Activated T-cell treated with anti-CD3 and anti-CD28 coated beads for 4 hours (primary cell): ENCODE measurements at places on chromosomes 16 and 17.

GRCh38 chr17:67528751-67529436 lies 151.8 kb downstream of the PITPNC1 start:
- no peak for DNase-seq

GRCh38 chr17:39462631-39463375 lies 1.5 kb downstream of the CDK12 start:
- DNase-seq: no peak

DNA sequence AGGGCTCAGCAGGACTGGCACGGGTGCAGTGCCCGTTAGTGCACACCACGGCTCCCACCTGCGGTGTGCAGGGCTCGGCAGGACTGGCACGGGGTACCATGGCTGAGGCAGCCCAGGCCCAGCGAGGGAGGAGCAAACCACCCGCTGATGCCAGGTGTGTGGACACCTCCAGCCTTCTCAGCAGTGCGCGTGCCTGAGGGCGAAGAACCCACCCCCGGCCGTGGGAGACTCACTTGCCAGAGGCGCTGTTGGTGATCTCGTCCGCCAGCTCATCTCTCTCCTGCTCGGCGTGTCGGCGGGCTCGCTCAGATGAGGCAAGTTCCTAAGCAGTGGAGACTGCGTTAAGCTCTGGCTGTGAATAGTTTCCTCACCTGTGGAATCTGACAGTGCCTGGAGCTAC lies 45.4 kb downstream of the NDEL1 start:
- no peak for DNase-seq

GRCh38 chr17:28519236-28519635 lies 13.1 kb downstream of the FOXN1 start:
- no peak for DNase-seq

DNA sequence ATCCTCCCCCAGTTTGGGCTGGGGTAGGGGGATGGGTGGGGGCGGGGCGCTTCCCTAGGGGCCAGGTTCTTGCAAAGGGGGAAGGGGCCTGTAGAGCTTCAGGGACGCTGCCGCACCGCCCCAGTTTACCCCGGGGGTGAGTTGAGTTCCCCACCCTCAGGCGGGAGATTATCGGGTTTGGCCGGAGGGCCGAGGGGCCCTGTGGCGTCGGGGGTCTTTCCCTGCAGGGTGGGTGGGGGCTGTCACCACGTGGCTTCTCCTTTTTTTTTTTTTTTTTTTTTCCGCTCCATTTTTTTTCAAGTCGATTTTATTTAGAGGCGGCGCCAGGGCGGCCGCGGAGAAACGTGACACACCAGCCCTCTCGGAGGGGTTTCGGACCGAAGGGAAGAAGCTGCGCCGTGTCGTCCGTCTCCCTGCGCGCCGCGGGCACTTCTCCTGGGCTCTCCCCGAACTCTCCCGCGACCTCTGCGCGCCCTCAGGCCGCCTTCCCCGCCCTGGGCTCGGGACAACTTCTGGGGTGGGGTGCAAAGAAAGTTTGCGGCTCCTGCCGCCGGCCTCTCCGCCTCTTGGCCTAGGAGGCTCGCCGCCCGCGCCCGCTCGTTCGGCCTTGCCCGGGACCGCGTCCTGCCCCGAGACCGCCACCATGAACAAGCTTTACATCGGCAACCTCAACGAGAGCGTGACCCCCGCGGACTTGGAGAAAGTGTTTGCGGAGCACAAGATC lies at the start of gene IGF2BP1:
IGF2BP1 (plus strand) TSS at position 283 of the 724 bp plus-strand sequence; CDS start at position 644, 361 bp downstream.
- no peak for DNase-seq

GRCh38 chr17:78211032-78211431 lies 3.0 kb upstream of the BIRC5 start:
- no peak for DNase-seq

GRCh38 chr16:50279504-50279865 lies 13.1 kb downstream of the ADCY7 start:
- no peak for DNase-seq

GRCh38 chr17:66406701-66407644 lies 104.6 kb downstream of the PRKCA start:
- no peak for DNase-seq

DNA sequence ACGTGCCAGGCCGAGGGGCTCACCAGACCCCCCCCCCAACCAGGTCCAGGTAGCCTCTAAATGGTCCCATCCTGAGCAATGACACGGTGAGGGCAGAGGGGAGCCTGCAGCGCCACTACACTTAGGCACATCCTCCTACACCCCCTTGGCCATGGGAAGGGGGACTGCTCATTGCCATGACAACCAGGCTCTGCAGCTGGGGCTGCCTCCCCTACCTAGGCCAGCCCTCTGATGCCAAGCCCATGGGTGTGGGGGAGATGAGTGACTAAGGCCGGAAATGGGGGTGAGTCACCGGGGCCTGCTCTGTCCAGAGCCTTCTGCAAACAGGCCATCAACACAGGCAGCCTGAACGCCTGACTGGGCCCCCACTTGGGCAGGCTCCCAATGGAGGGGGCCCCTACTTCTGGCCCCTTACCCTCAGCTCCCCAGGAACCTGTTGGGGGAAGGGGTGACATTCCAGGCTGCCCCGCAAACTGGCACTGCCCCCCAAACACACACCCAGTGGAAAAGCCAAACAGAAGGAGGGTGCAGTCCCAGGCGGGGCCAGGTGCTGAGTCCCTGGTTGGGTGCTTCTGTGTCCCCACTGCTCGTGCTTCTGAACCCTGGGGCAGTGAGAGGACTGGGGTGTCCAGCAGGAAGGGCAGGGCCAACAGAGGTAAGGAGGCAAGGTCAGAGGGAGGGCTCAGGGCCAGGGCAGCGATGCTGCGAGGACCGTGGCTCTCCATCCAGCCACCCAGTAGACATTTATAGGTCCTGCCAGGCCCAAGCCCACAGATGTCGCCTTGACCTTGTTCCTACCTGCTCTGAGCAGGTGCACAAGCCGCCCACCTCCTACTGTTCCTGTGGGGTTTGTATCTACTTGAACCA lies 8.2 kb downstream of the PLCD3 start:
- DNase-seq: no peak

GRCh38 chr17:63699638-63700527 lies at the start of gene LIMD2:
LIMD2 (minus strand) TSS chr17:63700125; CDS start chr17:63699298, 827 bp downstream.
- peak; percentile 76 for DNase-seq

GRCh38 chr17:64439956-64440355 lies 9.0 kb upstream of the MILR1 start:
- DNase-seq: no peak

DNA sequence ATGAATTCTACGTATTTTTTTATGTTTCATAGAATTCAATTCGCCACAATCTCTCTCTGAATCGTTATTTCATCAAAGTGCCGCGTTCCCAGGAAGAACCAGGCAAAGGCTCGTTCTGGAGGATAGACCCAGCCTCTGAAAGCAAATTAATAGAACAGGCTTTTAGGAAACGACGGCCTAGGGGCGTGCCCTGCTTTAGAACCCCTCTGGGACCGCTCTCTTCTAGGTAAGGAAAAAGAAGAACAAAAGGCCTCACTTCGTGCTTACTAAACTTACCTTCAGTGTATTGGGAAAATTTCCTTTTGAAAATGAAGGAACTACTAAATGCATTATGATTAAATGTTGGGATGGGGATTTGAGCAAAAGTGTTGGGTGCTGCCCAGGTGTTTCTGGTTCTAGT lies 63.2 kb downstream of the FOXK2 start:
- DNase-seq: no peak

GRCh38 chr16:80109581-80109980 lies 431.2 kb upstream of the DYNLRB2 start:
- DNase-seq: no peak

DNA sequence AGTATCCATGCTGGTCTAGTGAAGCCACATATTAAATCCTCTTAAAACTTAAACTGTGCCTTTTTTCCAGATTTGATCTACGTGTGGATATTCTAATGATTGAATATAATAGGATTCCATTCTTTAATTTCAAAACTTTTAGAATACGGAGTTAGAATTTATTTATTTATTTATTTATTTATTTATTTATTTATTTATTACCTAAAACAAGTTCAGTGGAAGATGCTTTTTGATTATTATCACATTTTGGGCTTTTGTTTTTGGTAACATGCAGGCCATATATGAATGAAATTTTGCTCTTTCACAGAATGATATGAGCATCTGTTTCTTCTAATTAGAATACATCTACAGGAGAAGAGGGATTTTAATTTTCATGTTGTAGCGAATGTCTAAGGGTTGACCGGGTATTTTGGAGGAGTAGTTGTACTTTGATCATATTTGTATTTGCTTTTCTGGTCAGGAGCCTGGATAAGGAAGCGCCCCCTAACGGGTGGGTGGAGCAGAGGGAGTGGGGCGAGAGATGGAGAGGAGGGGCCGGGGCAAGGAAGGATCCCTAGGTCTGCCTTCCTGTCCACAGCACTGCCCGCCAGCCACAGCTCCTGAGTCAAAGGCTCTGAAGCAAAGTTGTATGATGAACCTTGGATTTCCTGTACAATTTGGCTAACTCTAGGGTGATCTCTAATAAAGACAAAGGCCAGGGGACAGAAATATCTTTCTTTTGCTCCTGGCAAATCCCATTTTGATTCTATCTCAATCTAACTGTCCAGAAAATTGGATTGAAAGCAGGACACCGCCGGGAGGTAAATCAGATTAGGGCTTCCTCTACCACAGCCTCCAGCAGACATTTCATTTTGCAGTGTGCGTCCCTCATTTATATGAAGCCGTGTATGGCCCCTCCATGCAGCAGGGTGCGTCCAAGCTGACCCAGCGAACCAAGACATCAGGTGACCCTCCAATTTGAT lies 149.1 kb downstream of the PRKCA start:
- no peak for DNase-seq

DNA sequence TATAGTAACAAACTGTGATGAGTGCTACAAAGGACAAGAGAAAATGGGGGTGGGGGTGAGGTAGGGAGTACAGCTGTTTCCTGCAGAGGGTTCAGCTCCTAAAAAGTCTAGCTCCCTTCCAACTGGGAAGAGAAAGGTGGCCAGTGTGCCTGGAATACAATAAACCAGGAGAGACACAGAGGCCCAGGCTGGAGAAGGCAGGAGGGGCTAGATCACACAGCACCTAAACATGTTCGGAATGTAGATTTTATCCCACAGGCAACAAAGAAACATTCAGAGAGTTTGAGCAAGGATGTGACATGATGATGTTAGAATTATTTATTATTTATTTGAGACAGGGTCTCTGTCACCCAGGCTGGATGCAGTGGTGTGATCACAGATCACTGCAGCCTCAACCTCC lies 10.2 kb downstream of the TEX2 start:
- DNase-seq: no peak

DNA sequence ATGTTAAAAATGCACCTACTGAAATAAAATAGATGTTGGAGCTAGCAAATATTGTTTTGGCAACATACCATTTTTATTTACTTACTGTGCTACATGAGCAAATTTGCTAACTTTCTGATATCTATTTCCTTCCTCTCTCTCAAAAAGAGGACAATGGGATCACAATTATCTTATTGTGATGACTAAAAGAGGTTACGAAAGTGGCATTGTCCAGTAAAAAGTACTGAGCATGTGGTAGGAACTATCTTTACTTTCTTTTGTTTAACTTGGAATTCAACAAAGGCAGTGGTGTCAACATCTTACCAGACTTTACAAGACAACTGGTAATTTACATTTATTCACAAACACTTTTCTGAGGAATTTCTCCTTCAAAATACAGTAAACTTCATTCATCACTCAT lies 1542.6 kb upstream of the CDH8 start:
- no peak for DNase-seq

DNA sequence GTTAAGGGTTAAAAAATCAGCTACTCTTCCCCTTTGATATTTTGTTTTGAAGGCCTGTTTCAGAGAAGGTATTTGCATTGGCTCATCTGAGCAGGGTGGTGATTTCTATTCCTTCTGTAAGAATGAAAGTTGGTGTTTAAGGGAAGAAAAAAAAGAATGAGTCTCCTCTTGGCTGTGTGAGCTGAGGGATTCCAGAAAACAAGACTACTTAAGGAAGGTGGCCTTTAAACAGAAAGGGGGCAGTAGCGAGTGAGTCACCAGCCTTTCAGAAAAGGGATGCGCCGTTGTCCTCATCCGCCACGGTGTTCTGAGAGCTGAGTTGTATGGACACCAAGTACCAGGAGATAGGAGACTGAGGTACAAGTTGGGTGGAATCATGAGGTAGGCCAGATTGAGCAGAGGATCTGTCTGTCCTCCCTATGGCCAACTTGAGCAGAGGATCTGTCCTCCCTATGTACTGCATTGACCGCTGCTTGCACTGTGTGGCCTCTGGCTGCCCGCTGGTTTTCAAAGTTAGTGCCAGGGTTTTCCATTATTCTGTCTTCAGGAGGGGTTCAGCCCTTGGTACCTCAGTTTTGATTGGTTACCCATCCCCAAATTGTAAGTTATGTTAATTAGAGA lies 8.2 kb downstream of the PRKCA start:
- no peak for DNase-seq

- no peak for DNase-seq
Observed at GRCh38 chr16:25210758-25211157, 6.0 kb upstream of the AQP8 start.

- DNase-seq: peak; percentile 42
Observed at GRCh38 chr16:56866955-56867830, 2.2 kb downstream of the SLC12A3 start.

DNA sequence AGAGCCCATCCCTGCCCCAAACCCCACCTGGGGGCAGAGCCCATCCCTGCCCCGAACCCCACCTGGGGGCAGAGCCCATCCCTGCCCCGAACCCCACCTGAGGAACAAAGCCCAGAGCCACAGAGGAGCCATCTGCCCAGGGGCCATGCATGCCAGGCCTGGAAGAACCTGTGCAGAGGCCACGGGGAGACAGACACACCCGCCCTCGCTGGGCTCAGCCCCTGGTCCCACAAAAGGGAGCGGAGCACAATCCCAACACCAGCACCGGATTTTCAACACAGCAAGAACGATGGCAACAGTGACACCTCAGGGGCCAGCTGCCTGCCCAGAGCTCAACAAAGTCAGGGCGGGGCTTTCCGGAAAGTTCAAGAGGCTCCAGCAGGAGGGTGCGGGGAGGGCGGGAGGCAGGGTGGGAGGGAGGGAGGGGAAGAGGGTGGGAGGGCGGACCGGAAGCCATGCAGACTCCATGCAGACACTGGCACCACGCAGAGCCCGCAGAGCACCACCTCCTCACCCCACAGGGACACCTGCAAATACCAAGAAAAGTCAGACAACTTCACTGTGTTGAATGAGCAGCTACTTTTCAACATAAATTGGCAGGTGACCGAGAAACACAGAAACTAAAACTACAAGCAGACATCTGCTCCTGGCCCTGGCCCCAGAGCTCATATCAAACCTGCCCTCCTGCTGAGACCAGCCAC lies 27.9 kb upstream of the C16orf95 start:
- DNase-seq: peak; percentile 19

DNA sequence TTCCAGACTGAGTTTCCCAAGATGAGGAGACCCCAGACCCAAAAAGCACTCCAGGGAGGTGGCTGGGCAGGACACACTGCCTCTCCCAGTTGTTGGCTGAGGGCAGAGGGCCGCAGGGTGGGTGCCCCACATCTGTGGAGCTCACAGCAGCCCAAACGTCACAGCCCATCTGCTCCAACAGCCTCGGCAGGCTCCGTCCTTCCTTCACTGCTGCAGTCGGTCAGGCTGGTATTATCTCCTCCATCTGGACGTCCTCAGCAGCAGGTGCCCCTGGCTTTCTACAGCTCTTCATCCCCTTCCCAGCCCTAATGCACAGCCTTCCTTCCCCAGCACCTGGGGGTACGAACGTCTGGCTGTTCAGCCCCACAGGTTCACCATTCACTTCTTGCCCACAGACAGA lies 55.2 kb downstream of the PRMT7 start:
- DNase-seq: no peak
